Cardiac septum (tissue), 1 donor: ENCODE measurements at places on chromosomes 1 and 21. TPM values are rescaled to one million over a fixed set of nuclear protein-coding genes. Genes with fewer than 3 reads are reported as not detected.

The L1TD1 gene
- 0.67 TPM for total RNA-seq

GRCh38 chr1:9626201-9626608 lies 25.3 kb upstream of the PIK3CD start:
- no peak for DNase-seq

The KMO gene
- 0.13 TPM for total RNA-seq

The LDLRAD1 gene
- total RNA-seq: not detected

DNA sequence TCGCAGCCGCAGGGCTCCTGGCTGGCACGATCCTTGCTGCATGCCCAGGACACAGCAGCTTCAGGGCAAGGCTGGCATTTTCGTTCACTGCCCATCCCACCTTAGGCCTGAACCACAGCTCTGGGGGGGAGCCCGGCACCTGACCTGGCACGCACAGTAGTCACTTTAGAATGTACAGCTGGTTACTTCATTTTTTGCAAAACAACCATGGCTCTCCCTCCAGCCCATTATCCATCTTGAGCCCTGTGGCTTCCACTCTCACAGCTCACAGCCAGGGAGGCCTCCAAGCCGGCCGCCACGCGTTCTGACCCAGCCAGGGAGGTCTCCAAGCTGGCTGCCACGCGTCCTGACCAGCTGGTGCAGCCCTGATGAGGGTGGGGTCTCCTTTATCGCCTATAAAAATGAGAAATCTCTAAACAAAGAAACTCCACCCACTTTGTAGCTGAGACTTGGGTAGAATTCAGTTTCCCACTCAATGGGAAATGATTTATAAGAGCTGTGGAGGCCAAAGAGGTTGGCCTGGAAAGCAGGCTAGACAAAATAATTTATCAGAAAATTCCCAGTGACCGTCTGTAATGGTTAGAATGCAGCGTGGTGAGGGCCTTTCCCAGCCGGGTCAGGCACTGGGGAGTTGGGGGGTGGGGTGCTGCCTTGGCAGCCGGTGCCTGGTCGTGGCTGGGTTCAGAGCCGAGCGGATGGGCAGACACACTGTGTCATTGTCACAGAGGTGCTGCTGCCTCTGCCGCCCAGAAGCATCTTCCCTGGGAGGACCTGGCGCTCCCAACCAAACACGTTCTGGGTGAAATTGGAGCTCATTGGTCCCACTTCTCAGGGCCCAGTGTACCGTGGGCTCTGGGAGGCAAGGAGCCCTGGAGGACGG lies 54.6 kb upstream of the ACTRT2 start:
- DNase-seq: no peak

DNA sequence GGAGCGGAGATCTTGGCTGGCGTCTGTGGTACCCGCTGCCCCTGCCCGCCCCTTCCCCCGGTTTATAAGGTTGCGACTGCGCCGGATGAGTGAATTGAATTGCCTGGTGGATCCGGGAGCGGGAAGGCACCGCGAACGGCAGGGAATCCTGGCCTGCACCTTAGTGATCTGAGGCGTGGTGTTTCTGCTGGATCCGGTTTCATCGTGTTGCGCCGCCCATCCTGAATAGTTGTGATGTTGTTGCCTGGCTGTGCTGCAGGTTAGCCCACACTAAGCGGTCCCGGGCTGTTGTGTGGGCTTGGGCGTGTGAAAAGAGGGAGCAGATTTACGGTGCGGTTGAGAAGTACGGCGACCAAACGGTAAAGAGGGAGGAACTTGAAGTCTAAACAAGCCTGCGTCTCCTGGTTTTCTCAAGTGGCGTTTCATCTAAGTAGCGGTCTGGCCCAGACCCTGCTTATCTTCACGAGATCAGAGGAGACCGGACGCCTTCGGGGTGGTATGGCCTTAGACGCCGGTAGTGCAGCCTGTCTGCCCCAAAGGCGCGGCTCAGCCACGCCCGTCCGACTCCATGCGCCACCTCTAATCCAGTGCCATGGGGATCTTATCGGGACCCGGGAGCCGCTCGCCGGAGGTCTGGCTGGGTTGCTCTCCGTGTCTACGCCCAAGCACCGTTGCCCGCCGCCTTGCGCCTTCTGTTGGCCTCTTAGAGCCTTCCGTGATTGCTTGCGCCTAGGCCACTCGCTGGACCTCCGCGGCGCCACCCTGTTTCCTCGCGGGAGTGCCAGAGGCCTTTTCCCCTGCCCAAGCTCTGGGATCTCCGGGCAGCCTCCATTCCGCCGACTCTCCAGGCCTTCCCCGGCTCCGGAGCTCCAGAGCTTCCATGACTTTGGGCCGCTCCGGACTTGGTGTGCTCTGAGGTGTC lies 87.5 kb upstream of the RHOU start:
- no peak for DNase-seq

DNA sequence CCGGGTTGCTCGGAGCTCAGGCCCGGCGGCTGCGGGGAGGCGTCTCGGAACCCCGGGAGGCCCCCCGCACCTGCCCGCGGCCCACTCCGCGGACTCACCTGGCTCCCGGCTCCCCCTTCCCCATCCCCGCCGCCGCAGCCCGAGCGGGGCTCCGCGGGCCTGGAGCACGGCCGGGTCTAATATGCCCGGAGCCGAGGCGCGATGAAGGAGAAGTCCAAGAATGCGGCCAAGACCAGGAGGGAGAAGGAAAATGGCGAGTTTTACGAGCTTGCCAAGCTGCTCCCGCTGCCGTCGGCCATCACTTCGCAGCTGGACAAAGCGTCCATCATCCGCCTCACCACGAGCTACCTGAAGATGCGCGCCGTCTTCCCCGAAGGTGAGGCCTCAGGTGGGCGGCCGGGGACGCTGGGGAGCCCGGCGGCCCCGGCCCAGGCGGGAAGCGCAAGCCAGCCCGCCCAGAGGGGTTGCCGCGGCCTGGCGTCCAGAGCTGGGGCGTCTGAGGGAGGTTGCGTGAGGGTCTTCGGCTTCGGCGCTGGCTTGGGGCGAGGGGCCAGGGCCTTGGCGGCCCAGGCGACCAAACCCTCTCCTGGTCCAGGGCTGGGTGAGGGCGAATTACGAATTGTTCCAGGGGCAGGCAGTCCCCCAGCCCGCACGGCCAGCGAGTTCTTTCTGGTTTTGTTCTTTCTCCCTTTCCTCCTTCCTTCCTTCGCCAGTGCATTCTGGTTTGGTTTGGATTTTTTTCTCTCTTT lies 805 bp downstream of the SIM2 start:
- no peak for DNase-seq
